Fibroblast of pulmonary artery (primary cell): ENCODE measurements at places on chromosomes 6 and 20.

DNA sequence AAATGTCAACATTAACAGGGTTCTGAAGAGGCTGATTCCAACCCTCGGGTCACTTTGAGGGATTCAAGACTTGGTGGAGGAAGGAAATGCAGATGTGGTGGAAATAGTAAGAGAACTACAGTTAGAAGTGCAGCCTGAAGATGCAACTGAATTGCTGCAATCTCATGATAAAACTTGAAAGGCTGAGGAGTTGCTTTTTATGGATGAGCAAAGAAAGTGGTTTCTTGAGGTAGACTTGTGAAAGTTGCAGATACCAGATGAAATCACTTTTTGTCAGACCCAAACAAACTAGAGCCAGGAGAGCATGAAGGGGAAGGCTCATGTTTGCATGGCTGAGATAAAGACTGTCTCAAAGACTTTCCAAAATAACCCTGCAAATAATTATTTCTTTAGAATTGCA is 16.2 kb downstream of the ANKRD6 start:
- no peak for DNase-seq

- peak; percentile 10 for DNase-seq
These were observed 33.2 kb upstream of the PCMTD2 start for GRCh38 chr20:64222291-64222735.

DNA sequence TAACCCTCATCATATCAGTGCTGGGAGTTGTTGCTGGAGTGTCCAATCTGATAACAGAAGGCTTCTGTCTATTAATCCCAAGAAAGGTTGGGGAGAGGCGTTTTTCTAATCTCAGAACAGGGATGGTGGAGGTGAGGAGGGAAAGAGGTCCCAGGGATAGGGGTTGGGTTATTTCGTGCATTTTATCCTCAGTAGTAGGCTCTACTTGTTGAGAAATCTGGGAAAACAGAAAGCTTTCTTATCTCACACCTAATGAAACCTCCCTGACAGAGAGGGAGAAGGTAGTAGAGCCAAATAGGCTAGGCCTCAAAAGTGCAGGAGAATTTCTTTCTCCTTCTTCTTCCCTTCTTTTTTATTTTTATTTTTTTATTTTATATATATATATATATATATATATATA is 281.8 kb upstream of the MAP3K7 start:
- DNase-seq: no peak

DNA sequence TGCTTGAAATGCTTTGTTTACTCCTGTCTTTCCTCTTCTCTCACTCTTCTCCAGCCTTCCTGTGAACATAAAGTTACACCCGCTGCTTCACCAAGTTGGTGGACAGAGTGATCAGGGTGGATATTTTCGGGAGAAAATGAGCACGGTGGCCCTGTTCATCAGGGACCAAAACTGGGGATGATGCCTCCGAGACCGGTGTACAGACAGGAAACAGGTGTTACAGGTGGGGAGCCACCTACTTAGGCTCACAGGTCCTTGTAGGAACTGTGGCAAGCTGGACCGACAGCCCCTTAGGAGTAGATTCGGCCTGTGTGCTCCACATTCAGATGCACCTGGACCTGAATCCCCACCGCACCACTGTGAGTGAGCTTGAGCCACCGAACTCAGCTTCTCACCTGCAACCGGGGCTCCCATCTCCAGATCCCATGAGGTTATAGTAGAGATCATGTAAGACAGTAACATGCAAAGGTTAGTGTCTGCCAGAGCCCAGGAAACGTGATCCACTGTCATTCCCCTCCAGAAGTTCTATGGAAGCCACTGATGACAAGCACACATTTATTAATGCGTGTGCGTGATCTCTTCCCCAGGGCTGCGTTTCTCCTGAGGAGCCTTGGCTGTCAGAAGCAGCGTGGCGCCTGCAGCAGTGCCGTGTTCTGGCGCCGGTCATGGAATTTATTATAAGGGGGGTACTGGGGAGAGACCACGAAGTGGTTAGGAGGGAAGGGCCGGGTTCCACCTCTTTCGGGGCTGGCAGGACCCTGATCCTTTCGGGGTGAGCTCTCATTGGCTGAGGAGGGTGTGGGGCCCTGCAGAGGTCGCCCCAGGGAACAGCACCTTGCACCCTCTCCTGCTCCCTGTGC is 94.2 kb downstream of the ERMARD start:
- DNase-seq: no peak

DNA sequence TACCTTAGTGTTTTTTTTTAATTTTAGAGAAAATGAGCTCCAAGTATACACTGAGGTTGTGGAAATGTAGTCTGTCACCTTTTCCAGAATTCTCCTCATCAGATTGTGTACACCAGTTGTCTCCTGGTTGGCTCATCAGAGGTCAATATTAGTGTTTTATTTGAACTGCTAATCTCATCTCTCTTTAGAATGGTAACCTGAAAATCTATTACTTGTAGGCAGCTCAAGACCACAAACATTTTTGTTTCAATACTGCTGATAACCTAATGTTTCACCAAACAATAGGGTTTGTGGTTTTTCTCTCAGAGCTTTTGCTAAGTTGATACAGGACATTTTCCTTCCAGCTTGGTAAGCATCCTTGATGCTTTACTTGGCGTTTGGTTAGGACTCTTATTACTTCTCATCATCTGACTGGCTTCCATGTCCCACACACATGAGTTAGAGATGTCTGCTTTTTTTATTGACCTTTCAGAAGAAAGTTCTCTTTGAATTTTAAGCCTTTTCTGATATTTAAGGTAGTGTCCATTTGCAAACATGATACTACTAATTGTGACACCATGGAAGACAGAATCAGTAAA is 15.1 kb downstream of the ADGRG6 start:
- no peak for DNase-seq

- peak; percentile 11 for DNase-seq
These were observed 148.7 kb upstream of the JARID2 start for GRCh38 chr6:15096894-15097837.

GRCh38 chr6:84095156-84095555 is 61.6 kb downstream of the MRAP2 start:
- no peak for DNase-seq

- DNase-seq: peak; percentile 76
These were observed at the start of gene NT5E for GRCh38 chr6:85449818-85450759. Gene NT5E (plus strand): TSS chr6:85450083. CDS start chr6:85450140, 57 bp downstream.

GRCh38 chr6:114055349-114055748 is 84.4 kb upstream of the HDAC2 start:
- no peak for DNase-seq

GRCh38 chr6:158758941-158759479 is 60.2 kb downstream of the EZR start:
- no peak for DNase-seq

DNA sequence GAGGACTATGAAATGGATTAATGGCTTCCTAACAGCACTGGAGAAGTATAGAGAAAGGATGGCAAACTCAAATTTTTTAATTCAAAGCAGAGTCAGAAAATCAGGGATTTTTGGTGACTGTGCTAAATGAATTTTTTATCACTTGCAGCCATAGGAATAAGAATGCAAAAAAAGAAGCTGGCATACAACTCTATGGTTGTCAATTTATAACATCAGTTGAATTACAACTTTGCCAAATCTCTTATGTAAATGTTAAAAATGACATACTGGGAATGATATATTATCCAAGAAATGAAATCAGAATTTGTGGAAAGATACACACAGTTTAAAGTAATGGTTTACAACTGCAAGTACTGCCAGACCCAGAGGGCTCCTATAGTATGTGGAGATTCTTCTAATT is 106.5 kb downstream of the HTR1B start:
- DNase-seq: no peak

- DNase-seq: no peak
These were observed 135.2 kb upstream of the TCF21 start for GRCh38 chr6:133753756-133754155.

DNA sequence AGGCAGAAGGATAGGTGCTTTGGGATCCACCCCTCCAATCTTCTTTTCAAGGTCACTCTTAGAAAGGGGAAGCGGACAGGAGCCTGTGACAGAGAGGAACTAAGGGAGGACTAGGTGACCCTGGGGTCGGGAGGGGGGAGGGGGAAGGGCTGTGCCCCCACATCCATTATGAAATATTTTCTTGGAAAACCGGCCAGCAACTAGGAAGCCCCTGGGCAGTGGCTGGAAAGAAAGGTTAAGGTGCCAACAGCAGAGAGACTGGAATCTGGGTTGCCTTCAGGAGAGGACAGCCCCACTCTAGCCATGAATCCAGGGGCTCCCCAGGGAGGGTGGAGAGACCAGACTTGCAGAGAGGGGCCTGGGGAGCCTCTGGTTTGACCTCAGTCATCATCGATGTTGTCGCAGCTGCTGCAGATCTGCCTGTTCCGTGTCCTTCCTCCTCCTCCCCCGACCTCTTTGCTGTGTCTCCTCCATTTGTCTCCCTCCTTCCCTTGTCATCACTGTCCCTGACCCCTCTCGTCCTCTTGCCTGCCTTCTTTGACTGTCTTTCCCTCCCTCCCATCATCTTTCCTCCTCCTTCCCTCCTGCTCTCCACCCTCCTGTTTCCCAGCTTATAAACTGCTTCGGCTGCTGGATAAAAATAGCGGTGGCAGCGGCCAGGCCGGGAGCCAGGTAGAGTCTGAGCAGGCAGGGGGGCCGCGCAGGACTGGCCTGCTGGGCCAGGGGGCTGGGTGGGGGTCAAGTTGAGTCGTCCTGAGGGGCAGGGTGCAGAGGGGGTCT is 3.2 kb downstream of the SLC29A1 start:
- DNase-seq: no peak

DNA sequence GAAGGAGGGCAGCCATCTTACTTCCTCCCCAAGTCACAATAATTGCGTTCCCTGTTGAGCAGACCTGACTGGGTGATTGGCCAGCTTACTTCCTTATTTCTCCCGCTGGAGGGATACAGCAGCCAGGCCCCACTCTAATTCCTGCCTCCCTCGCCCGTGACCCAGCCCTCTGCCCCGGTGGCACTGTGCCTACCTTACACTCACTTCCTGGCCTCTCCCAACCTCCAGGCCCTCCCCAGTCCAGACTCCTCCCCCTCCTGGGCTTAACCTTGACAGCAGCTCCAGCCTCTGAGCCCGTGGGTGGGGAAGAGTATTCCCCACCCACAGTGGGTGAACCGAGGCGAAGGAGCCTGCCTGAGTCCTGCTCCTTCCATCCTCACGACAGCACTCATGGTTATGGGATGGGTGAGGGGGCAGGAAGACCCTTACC is 3.0 kb downstream of the BAK1 start:
- no peak for DNase-seq

- peak; percentile 67 for DNase-seq
These were observed 135.6 kb upstream of the UST start for GRCh38 chr6:148611213-148611612.

- DNase-seq: no peak
These were observed 60.9 kb downstream of the DCDC2 start for GRCh38 chr6:24296944-24297343.

- peak; percentile 32 for DNase-seq
These were observed 246.0 kb upstream of the RUNX2 start for GRCh38 chr6:45082091-45082490.

DNA sequence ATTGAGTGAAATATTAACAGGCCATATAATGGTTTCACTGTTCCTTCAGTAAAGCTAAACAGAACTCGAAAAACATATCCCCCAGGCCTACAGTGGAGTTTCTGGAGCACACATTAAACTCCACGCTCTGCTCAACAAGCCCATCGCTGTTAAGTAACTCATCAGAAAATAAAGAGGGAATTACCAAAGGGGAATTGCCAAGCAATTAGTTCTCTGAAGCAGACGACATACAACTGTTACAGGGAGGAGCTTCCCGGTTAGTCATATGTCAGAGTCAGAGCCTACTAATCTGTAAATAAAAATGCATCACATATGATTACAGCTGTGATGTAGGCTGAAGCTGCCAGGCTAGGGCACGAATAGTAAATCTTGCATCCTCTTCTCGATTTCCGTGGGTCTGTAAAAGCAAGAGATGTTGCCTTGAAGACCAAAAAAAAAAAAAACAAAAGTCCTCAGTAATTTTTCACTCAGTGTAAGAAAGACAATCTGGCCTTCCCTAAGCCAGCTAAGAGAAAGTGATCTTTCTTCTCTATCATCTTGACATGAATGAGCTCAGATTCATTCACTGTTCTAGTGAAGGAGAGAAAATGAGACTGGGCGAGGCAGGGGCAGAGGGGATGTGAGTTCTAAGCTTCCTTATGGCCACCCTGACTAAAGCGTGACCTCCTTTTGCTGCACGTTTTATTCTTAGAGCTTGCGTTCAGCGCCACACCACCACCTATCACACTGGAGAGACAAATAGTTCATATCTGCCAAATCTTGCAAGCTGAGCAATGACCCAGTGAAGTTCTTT is 13.8 kb downstream of the ATXN1 start:
- DNase-seq: peak; percentile 69

DNA sequence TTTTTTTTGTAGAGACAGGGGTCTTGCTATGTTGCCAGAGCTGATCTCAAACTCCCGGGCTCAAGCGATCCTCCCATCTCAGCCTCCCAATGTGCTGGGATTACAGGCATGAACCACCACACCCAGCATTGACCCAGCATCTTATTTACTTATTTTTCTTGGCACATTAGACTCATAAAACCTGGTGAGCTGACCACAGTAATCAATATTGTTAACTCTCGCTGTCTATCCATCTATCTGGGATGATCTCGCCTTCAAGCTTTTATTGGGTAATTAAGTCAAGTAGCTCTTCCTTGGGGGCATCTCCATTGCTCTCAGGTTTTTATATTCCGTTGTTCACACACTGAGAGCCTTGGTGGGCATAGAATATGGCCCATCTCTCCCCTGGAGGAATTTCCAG is 17.0 kb downstream of the PNPLA1 start:
- DNase-seq: no peak

DNA sequence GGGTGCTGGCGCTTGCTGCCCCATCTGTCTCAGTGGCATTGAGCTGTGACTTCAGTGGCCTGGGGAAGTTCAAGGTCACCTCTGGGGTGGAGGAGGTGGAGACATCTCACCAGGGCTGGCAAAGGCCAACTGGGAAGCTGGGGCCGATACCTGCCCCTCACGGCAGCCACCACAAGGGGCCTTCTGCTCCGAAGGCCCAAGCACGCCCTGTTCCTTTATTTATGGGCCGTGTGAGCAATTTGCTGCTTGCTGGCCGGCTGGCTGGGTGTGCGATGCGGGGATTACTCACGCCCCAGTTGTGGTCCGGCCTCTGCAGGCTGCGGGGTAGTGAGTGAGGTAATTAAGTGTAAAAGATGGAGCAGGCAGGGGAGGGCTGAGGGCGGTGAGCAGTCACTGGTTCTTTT is 13.2 kb upstream of the SCRT2 start:
- no peak for DNase-seq

- DNase-seq: no peak
These were observed at the start of gene PAX1 for GRCh38 chr20:21705575-21706260. Gene PAX1 (plus strand): TSS chr20:21705664. CDS start chr20:21705713, 49 bp downstream.

- DNase-seq: no peak
These were observed 1.0 kb downstream of the LZTS3 start for GRCh38 chr20:3172126-3172932.

- DNase-seq: peak; percentile 30
These were observed 105.2 kb upstream of the MAN1A1 start for GRCh38 chr6:119454714-119455113.

DNA sequence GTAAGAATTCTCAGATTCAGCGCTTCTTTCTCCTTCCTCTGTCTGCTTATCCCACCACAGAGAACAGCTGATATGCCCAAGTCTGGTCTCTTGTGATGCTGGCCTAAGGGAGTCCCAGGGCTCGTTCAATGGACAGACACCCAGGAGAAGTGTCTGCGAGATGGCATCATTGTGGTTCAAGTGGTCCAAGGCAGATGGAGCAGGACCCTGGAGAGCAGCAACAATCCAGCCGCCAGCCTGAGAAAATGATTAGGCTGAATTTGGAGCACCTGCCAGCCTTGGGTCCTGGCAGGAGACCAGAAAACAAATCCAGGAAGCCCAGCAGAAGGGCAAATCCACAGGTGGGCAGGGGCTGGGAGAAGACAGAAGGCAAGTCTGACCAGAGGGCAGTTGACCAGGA is 145.8 kb downstream of the PTPRT start:
- no peak for DNase-seq
